ENCODE measurements at places on chromosomes 7 and 10. TPM values are rescaled to one million over a fixed set of nuclear protein-coding genes. Genes with fewer than 3 reads are reported as not detected.

The DLX5 gene
- not detected for total RNA-seq

The SUN3 gene
- not detected for total RNA-seq

The PIP4K2A gene
- total RNA-seq = 152 TPM

The FGFBP3 gene
- 1.3 TPM for total RNA-seq

The CALCR gene
- total RNA-seq = not detected

The SLC13A1 gene
- total RNA-seq = not detected

The ETV1 gene
- total RNA-seq = not detected

The MARVELD1 gene
- total RNA-seq = 2.7 TPM

Data from T-helper 1 cell treated with Interleukin-12 subunit alpha and Interleukin-12 subunit beta and Interleukin-4 antibody, amounts not matched to agents 30 ng/mL and 1 ng/mL, for 36 hours (primary cell).